ENCODE measurements at places on chromosomes 3 and 15.
A peak's percentile ranks its signal among the peaks of the same experiment; 100 is the strongest.

DNA sequence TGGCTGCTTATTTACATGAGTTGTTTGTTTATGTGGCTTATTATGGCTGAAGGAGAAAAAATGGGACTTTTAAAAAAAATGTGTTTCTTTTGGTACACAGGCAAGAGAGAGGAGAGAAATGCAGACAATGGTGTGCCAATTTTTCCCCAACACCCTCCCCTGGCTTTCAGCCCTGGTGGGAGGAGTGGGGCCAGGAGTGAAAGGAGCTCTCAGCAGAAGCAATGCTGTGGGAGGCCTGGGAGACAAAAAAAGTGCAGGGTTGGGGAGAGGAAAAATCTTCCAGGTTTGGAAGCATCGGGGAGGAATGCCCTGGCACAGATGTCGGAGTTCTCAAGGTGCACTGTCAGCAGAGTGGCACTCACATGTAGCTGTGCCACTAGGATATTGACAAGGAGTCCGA, 117.7 kb upstream of the FOXB1 start:
- no peak for DNase-seq

GRCh38 chr3:144968750-144969350, 997.2 kb downstream of the DIPK2A start:
- no peak for DNase-seq

- DNase-seq, result peak; percentile 43
Measured at GRCh38 chr15:90062023-90062442, 40.2 kb downstream of the IDH2 start.

GRCh38 chr3:188471723-188472122, 317.8 kb downstream of the LPP start:
- no peak for DNase-seq

DNA sequence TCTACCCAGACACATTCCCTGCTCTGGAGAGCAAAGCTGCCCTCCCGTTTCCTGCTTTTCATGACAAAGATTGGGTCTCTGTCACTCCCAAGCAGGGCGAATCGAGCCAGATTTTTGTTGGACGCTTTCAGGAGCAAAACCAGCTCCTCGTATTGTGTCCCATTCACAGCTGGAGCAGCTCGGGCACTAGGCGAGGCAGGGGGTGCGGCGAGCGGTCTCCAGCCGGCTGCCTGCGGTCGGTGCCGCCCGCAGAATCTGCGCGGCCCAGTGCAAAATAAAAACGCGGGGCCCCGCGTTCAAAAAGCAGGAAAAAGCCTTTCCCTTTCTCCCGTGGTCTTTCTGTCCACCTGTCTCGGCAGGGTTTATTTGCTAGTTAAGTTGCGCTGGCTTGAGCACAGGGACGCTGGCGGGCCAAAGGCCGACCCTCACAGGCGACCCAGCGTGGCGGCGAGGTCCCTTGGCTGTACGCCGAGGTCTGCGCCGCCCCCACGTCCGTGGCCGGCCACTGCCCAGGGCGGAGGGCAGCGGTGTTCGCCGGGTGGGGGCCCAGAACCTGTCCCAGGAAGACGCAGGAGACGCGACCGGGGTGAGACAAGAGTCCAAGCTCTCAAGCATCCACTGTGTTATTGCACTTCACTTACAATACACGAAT, 71.2 kb downstream of the CYP19A1 start:
- DNase-seq, result no peak

- DNase-seq, result no peak
Measured at GRCh38 chr3:144677103-144677502, 705.5 kb downstream of the DIPK2A start.

DNA sequence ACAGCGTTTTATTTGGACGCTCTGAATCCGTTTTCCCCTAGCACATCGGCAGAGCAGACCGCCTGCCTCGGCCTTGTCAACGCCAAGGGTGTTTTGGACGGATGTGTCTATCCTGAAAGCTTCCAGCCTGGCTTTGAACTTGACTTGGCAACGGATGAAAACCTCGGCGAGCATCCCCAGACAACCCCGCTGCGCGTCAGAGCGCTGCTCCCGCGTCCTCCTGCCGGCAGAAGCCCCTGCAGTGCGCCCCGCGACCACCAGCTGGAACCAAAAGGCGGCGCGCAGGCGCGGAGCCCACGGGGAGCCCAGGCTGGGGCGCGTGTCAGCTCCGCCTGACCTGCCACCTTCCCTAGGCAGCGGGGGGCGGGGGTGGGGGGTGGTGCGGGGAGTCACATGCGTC, 26.2 kb upstream of the ARL8B start:
- DNase-seq, result no peak

DNA sequence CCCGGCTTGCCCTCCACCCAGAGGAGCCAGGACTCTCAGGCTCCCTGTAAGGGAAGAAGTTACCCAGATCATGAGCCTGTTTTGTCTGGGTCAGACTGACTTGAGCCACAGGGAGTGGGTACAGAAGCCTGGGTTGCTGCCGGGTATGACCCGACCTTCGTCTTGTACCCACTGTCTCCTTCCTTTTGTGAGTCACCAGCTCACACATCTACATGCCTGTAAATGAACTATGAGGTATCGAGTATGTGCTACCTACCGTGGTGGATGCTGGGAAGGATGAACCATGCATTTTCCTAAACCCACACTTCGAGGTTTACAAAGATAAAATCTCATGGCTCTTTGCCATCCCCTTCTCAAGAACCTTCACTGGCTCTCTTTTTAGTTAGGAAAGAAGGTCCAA, 56.9 kb downstream of the CACNA1D start:
- DNase-seq, result no peak

DNA sequence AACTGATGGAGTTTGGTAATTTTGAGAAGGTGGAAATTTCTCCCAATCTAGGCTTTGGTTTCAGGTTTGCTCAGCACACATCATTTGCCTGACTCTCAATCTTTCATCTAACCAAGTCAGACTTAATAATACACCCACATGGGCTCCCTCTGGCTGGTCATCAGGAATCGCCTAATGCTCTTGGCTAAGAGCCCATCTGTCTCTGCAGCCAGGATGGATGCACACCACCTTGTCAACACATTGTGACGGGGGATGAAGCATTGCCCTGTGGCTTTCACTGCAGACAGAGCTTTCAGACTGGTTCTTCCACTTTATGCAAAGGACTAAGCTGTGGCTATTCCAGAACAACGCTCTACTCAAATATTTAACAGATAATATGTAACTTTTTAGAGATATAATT, 3.0 kb upstream of the HDGFL3 start:
- no peak for DNase-seq

- no peak for DNase-seq
Measured at GRCh38 chr3:192514081-192514753, 213.1 kb downstream of the FGF12 start.

DNA sequence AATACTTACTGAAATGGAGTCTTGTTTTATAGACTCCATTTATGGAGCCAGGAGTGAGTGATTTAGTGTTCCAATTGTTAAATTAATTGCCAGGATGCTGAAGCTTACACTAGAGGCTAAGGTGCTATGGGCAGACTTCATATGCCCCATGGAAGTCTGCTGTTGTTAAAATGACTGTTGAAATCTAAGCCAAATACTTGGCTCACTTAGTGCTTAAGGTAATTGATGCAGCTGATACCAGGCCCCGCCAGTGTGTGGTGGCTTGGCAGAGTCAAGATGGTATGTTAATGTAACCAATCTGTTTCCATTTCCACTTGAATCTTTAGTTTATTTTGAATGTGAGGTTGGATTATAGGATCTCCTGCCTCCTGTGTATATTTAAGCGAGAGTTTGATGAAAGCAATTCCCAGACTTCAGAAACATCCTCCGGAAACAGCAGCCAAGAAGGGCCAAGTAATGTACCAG, 187.1 kb downstream of the ITPR1 start:
- DNase-seq, result no peak

- no peak for DNase-seq
Measured at GRCh38 chr3:46939578-46940445, 36.7 kb downstream of the CCDC12 start.

DNA sequence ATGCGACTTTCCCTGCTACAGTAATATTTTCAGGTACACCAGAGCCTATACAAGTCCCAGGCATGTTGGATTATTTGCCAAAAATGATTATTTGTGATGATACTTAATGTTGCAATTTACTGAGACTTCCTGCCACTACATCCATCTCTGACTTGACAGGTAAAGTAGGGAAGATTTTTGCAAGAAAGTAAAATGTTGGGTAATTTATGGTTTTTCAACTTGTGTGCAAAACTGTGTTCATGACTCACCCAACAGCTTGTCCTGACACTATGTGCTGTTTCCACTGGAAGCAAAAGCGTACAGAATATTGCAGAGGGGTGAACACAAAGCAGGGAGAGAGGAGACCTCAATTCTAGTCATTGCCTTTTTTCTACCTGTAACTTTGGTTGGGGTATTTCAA, 5.4 kb upstream of the CRBN start:
- no peak for DNase-seq

- DNase-seq, result no peak
Measured at GRCh38 chr3:165256554-165257065, 60.4 kb upstream of the SLITRK3 start.

- DNase-seq, result no peak
Measured at GRCh38 chr3:102024270-102024904, 175.1 kb downstream of the NFKBIZ start.

GRCh38 chr3:22928216-22929110, 274.7 kb upstream of the UBE2E2 start:
- DNase-seq, result no peak

- DNase-seq, result no peak
Measured at GRCh38 chr3:119351581-119351980, 57.4 kb downstream of the ARHGAP31 start.
